ENCODE measurements at places on chromosomes 2 and 18.

DNA sequence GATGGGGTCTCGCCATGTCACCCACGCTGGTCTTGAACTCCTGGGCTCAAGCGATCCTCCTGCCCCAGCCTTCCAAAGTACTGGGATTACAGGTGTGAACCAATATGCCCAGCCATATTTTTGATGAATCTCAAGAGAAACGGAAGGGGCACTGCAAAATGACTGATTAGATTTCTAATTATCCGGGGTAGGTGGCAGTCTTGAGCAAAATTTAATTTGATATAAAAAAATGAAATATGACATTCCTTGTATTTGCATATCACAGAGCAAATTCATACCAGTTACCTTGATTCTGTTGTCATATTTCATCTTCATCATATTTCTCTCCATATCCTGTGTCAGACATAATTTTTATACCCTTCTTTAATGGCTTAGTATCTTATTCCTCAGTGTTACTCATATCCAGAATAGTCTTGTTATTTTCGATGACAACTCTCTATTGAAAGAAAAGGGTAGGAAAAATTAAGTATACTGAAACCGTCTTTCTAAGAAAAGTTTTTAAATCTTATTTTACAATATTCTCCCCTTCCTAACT is 30.0 kb upstream of the RTN4 start:
- no peak for DNase-seq

GRCh38 chr18:39348757-39349156 is 1783.2 kb upstream of the CELF4 start:
- DNase-seq = no peak

DNA sequence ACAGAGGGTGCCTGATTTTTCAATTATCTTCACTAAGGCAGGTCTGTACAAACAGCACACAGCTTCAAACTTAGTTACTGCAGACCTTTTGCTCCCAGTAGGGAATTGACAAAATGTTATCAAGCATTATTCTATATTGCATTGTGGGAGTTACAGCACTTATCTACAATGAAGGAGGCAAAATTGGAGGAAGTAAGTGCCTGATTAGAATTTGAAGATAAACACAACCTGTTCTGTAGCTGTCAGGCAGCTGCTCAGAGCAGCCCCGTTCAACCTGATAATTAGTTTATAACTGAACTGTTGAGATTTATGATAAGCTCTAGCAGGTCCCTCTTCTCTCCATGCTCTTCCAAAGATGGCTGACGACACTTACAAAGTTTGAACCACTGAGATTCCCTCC is 364.4 kb upstream of the CYRIA start:
- DNase-seq = no peak

DNA sequence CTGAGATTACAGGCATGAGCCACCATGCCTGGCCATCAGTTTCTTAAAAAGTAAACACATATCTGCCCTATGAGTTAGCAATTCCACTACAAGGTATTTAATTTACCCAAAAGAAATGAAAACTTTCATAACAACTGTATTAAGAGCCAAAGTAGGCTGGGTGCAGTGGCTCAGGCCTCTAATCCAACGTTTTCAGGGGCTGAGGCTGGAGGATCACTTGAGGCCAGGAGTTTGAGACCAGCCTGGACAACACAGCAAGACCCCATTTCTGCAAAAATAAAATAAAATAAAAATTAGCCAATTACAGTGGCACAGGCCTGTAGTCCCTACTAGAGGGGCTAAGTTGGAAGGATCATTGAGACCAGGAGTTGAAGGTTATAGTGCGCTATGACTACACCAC is 6.5 kb downstream of the ROCK2 start:
- no peak for DNase-seq

DNA sequence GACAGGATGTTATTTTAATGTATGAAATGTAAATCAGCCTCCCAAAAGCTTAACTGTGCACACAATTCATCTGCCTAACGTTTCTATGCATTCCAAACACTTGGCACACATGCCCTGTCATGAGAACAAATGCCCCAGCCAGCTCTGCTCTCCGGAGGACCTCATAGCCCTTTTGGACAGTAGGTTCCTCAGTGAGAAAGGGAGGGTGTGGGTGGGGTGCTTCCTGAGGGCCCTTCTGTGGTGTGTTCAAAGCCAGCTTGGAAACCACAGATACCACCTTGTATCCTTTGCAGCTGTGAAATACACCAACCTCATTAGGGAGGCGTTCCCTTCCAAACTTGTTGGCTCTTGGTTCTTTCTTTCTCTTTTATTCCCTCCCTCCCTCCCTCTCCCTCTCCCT is 102.2 kb upstream of the ASB18 start:
- no peak for DNase-seq

GRCh38 chr2:181485638-181485946 is 28.4 kb downstream of the ITGA4 start:
- no peak for DNase-seq

- DNase-seq = no peak
Observed at GRCh38 chr2:225104321-225104720, 62.1 kb upstream of the DOCK10 start.

DNA sequence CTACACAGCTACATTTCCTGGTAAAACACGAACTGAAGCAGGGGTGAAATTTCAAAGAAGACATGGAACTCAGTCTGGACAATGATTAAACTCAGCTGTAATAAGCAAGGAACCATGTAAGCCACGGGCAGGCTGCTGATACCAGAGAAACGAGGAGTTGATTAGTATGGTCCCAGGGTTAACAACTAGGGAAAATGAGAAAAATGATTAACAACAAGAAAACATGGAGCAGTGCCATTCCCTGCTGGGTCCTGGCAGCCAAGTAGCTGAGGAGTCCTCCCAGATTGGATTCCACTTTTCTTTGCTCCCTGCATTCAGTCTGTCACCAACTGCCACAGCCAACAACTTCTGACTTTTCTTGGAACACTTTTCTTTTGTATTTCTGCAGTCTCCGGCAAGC is 517.0 kb upstream of the KLHL29 start:
- DNase-seq = no peak

DNA sequence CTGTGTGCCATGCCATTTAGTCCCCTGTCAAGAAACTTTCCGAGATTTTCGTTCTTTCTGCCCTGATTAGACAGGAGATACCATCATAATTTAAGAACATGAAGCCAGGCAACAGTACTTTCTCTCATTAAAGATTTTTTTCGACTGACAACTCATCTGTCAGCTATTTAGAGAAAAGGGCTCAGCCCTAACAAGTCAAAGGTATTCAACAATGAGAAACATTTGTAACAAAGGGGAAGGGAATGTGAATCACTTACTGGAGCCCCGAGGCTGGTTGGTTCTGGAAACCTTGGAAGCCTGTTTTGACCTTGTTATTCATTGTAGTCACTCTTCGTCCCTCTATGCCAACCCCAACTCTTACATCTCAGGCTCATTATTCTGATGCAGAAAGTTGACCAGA is 199.4 kb downstream of the SPP2 start:
- no peak for DNase-seq

DNA sequence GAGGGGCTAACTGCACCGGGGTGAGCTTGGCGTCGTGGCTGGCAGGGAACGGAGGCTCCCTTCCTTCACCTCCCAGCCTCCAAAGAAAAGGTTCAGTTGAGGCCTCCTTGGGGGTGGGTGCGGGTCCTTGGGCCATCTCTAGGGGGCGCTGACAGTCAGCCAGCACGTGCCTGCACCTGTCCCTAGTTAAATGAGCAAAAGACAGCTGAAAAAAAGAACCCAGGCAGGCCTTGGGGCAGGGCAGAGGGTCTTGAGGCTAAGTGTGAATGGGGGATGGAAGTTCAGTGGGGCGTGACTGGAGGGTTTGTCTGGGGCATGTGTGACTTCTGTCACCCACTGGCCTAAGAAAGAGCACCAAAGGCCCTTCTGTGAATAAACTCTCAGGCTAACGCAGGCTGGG is 56.4 kb downstream of the ZFP36L2 start:
- DNase-seq = peak; percentile 90

DNA sequence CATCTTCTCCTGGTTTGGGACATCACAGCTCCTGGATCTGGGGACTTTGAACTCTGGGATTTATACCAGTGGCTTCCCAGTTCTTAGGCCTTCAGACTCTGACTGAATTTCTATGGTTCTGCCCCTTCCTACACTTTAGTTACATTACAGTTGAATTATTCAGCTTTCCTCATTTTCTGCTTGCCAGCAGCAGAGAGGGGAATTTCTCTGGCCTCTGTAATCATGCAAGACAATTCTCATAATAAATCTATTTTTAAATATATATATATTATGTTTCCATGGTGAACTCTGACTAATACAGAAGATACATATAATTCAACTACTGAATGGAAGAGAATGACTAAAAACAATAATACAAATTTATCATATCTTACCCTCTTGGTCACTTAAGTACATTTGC is 1478.6 kb upstream of the ACVR2A start:
- no peak for DNase-seq

DNA sequence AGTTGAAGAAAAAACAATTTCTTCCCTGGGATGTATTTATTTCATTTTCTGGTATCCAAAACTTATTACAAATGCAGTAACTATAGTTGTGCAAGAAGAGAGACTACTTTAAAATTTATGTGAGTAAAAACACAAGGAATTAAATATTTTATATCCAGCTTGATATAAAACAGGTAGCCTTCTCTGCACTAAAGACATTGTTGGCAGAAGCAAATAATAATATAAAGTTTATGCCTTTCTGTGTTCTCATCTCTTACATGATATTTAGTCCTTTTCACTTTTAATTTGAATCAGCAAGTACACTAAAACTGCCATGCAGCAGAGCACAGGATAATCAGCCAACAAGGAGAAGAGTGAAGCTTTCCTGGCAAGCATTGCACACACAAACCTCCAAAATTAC is 352.7 kb downstream of the ARL6IP6 start:
- no peak for DNase-seq

GRCh38 chr2:108968619-108969018 is 20.4 kb downstream of the EDAR start:
- DNase-seq = no peak

GRCh38 chr2:27242614-27242951 is 20.3 kb downstream of the SLC30A3 start:
- DNase-seq = no peak

GRCh38 chr2:80700961-80701360 is 396.4 kb upstream of the LRRTM1 start:
- DNase-seq = no peak

DNA sequence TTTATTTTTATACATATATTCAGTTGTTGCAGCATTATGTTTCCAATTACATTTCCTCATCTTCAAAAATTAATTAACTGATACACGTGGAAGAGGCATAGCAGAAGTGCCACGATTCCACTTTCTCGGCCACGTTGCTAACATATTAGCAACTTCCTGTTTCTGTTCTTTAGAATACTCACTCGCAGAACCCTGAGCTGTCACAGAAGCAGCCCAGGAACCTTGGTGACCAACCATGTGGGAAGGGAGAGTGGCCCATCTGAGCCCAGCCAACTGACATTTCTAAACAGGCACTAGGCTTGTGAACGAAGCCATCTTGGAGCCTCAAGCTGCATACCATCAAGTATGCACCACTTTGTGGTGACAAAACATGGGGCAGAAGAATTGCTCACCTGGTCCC is 350.1 kb downstream of the CBLN2 start:
- DNase-seq = no peak

DNA sequence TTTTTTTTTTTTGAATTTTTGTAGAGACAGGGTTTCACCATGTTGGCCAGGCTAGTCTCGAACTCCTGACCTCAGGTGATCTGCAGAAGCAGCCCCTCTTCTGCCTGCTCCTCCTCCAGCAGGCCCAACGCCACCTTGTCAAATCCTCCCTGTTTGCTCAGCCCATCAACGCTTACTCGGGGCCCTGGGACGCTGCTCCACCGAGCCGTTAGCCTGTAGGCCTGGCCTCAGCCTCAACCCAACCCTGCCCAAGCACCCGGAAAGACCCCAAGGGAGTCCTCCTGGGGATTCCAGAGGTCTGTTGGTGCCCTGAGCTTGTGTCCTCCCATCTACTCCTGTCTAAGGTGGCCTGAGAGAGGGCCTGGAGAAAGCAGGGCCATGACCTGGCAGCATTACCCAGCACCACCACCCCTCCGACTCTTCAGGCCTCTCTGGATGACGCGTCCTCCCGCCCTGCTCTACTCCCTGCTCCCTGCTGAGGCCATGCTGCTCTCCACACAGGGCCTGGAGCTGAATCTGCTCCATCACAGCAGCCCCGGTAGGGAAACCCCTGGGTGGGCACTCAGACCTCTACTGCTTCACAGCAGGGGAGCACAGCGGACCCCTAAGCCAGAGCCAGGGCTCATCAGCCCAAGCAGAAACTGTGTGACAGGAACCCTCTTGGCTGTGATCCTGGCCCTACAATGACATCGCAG is 3.2 kb downstream of the STK25 start:
- DNase-seq = peak; percentile 71

DNA sequence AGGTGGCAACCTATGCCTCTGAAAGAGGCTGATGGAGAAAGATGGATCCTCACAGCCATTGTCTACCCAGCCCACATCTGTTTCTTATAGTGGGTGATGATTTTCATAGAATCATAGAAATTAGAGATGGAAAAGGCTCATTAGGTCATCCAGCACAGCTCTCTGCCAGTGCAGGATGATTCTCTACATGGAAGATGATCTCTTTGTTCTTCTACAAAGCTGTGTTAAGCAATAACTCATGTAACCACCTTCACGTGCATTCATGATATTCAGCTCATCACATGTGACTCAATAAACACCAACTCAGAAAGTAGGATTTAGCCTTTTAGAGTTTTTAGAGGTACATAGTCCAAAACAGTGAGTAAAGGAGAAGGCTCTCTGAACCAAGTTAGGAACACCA is 539.4 kb upstream of the ID2 start:
- DNase-seq = no peak

GRCh38 chr2:47069628-47070154 is 85.4 kb downstream of the STPG4 start:
- DNase-seq = no peak

DNA sequence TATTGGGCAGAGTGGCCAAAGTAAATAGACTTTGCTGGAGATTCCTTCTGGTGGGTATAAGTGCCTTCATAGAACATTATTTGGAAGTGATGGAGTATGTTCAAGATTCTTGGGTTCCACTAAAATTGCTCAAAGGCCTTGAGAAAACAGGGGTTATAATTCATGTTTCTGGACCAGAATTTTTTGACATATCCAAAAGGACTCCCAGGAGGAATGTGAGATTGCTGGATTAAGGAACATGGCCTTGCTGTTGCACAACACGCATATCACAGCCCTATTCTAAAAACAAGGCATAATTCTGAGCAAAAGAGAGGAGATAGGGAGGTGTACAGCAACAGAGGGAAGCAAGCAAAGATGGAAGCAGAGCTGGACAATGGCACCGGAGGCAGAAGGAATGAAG is 111.7 kb upstream of the TNP1 start:
- no peak for DNase-seq

- DNase-seq = no peak
Observed at GRCh38 chr2:189300916-189301315, 121.4 kb upstream of the COL5A2 start.

GRCh38 chr2:128726236-128726635 is 407.6 kb upstream of the HS6ST1 start:
- no peak for DNase-seq

- no peak for DNase-seq
Observed at GRCh38 chr2:144117086-144117485, 402.8 kb downstream of the ZEB2 start.

GRCh38 chr2:119232666-119232993 is 9.0 kb downstream of the STEAP3 start:
- DNase-seq = no peak

- no peak for DNase-seq
Observed at GRCh38 chr18:21344860-21345259, 102.8 kb downstream of the GREB1L start.

- DNase-seq = no peak
Observed at GRCh38 chr2:204328373-204328772, 216.9 kb upstream of the PARD3B start.
